ENCODE measurements at places on chromosomes 11 and 22.
A peak's percentile ranks its signal among the peaks of the same experiment; 100 is the strongest.

DNA sequence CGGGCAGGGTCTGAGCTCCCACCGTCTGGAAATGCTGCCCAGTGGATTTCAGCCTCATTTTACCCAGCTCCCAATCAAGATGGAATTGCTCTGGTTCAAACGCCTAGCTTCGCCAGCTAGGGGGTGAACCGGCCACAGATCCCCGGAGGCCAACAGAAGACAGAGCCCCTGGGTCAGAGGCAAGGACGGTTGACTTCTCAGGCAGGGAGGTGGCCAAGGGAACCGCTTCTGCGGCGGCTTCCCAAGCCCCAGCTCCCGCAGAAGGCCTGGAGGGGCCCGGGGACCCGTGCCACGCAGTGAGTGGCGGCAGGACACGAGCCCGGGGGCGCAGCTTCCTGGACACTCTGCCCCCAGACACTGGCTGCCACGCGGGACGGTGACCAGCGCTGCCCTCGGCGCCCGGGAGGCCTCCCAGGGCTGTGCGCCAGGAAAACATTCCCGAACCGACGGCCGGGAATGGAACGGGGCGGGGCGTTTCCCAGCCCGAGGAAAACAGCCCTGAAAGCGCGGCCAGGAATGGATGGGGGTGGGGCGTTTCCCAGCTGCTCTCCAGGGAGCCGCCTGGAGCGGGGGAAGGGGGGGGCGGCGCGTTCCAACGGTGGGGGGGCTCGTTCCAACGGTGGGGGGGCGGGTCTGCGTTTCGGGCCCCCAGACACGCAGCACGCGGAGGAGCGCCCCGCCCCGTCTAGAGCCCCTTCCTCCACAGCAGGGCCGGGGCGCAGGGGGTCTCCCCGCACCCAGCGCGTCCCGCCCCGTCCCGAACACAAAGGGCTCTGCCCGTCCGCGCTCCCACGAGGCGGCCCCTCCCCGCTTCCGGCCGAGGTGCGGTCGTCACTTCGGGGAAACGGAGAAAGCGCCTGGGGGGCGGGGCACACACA, 13.5 kb upstream of the B4GALNT4 start:
- H3K4me3 ChIP-seq, result peak overlapping the region; percentile 71
- H3K36me3 ChIP-seq, result no peaks in the 10 kb centered on the region
- no peaks in the 10 kb centered on the region for H3K27me3 ChIP-seq
- H3K27ac ChIP-seq, result peak overlapping the region; percentile 95
- peaks cover 64% of the 10 kb centered on the region for H3K4me1 ChIP-seq

GRCh38 chr11:119816660-119817059, 87.7 kb upstream of the NECTIN1 start:
- H3K36me3 ChIP-seq, result no peaks in the 10 kb centered on the region
- H3K4me3 ChIP-seq, result no peak overlapping the region
- H3K27me3 ChIP-seq, result peaks cover 13% of the 10 kb centered on the region
- H3K27ac ChIP-seq, result no peak overlapping the region
- H3K4me1 ChIP-seq, result no peaks in the 10 kb centered on the region
- DNase-seq, result no peak

GRCh38 chr22:22995166-22995565, 75.2 kb upstream of the GNAZ start:
- no peaks in the 10 kb centered on the region for H3K4me1 ChIP-seq
- DNase-seq, result no peak
- H3K27ac ChIP-seq, result no peak overlapping the region
- no peaks in the 10 kb centered on the region for H3K36me3 ChIP-seq

GRCh38 chr11:19905280-19905853, 192.7 kb downstream of the NAV2 start:
- no peaks in the 10 kb centered on the region for H3K27me3 ChIP-seq
- no peaks in the 10 kb centered on the region for H3K36me3 ChIP-seq
- no peak for DNase-seq
- H3K4me3 ChIP-seq, result no peak overlapping the region
- H3K4me1 ChIP-seq, result no peaks in the 10 kb centered on the region
- H3K27ac ChIP-seq, result no peak overlapping the region

DNA sequence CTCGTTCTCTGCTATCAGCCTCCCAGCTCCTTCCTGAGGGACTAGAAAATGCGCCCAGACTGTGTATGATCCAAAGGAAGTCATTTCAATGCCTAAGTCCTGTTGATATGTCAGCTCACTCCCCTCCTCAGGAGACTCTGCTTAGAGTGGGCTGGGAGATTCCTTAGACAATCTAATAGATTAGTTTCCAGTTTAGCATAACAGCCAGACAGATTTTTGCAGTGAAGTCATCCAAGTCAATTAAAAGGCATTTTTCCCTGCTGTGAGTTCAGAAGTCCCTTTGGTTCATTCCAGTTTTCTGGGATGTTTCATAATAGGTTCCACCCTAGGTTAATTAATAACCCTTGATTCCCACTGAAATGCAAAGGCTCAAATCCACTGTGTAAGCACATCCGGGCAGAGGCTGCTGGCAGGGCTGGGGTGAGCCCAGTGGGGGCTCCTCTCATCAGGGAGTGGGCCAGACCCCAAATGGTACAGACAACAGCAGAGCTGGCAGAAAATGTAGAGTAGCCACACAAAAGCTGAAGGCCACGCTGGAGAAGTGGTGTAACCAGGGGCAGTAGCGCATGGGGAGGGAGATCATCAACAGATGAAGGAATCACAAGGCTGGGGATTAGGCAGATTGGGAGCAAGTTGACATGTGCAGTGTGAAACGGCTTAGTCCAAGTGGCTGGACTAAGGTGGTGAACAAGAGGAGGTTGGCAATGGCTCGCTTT, 90.6 kb downstream of the SYN3 start:
- DNase-seq, result no peak
- no peaks in the 10 kb centered on the region for H3K4me1 ChIP-seq
- no peak overlapping the region for H3K4me3 ChIP-seq
- no peaks in the 10 kb centered on the region for H3K36me3 ChIP-seq

GRCh38 chr11:35582033-35582432, 36.2 kb upstream of the FJX1 start:
- no peak overlapping the region for H3K27ac ChIP-seq
- DNase-seq, result no peak
- H3K36me3 ChIP-seq, result no peaks in the 10 kb centered on the region
- H3K4me3 ChIP-seq, result no peak overlapping the region
- H3K4me1 ChIP-seq, result no peaks in the 10 kb centered on the region

GRCh38 chr22:29268511-29269229, 602 bp downstream of the EWSR1 start:
- no peak for DNase-seq
- H3K36me3 ChIP-seq, result peaks cover 11% of the 10 kb centered on the region
- H3K4me3 ChIP-seq, result peak overlapping the region; percentile 92
- H3K27me3 ChIP-seq, result no peaks in the 10 kb centered on the region
- peaks cover 38% of the 10 kb centered on the region for H3K4me1 ChIP-seq

DNA sequence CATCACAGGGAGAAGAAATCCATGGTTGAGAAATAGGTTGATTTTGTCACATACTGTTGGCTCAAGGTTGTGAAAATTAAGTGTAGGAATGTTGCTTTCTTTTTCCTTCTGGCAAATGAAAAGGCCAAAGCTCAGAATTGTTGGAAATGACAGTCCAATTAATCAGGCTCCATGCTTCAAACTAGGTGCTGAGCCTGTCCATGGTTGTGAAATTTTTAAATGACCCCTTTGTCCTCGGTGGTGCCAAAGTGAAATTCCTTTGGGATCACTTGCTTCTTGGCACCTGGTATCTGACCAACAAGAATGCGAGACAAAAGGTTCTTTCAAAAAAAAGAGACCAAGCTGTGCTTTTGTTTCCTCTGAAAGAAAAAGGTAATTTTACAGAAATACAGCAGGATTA, 451.9 kb downstream of the ETS1 start:
- no peak for DNase-seq
- H3K4me1 ChIP-seq, result no peaks in the 10 kb centered on the region
- no peaks in the 10 kb centered on the region for H3K27me3 ChIP-seq
- no peak overlapping the region for H3K4me3 ChIP-seq
- H3K27ac ChIP-seq, result no peak overlapping the region
- H3K36me3 ChIP-seq, result no peaks in the 10 kb centered on the region

GRCh38 chr22:41885116-41885515, 29.8 kb downstream of the SHISA8 start:
- H3K36me3 ChIP-seq, result peaks cover 26% of the 10 kb centered on the region
- H3K4me3 ChIP-seq, result no peak overlapping the region
- H3K27ac ChIP-seq, result no peak overlapping the region
- H3K4me1 ChIP-seq, result no peaks in the 10 kb centered on the region
- no peak for DNase-seq
- H3K27me3 ChIP-seq, result no peaks in the 10 kb centered on the region

GRCh38 chr22:22578702-22579424, 19.8 kb upstream of the PRAME start:
- no peaks in the 10 kb centered on the region for H3K36me3 ChIP-seq
- H3K27ac ChIP-seq, result no peak overlapping the region
- no peak overlapping the region for H3K4me3 ChIP-seq
- H3K27me3 ChIP-seq, result peaks cover 13% of the 10 kb centered on the region
- no peak for DNase-seq

GRCh38 chr11:86606836-86607481, 65.5 kb downstream of the ME3 start:
- H3K27me3 ChIP-seq, result no peaks in the 10 kb centered on the region
- H3K36me3 ChIP-seq, result no peaks in the 10 kb centered on the region
- H3K4me3 ChIP-seq, result no peak overlapping the region
- DNase-seq, result no peak

- no peak for DNase-seq
- H3K4me3 ChIP-seq, result no peak overlapping the region
- H3K36me3 ChIP-seq, result no peaks in the 10 kb centered on the region
- no peak overlapping the region for H3K27ac ChIP-seq
- peaks cover 3% of the 10 kb centered on the region for H3K27me3 ChIP-seq
Measured at GRCh38 chr11:44859528-44859925, 91.2 kb downstream of the TP53I11 start.

- H3K4me3 ChIP-seq, result no peak overlapping the region
- peaks cover 10% of the 10 kb centered on the region for H3K36me3 ChIP-seq
- H3K27ac ChIP-seq, result no peak overlapping the region
- H3K27me3 ChIP-seq, result peaks cover 4% of the 10 kb centered on the region
- no peak for DNase-seq
- H3K4me1 ChIP-seq, result no peaks in the 10 kb centered on the region
Measured at GRCh38 chr11:61844909-61845565, 16.9 kb downstream of the FADS2 start.

- H3K27ac ChIP-seq, result no peak overlapping the region
- peaks cover 9% of the 10 kb centered on the region for H3K4me1 ChIP-seq
- no peak overlapping the region for H3K4me3 ChIP-seq
- H3K27me3 ChIP-seq, result no peaks in the 10 kb centered on the region
- no peak for DNase-seq
Measured at GRCh38 chr11:4085575-4085974, 9.0 kb upstream of the RRM1 start.

- no peak overlapping the region for H3K4me3 ChIP-seq
- no peaks in the 10 kb centered on the region for H3K27me3 ChIP-seq
- DNase-seq, result no peak
- no peaks in the 10 kb centered on the region for H3K36me3 ChIP-seq
- H3K27ac ChIP-seq, result no peak overlapping the region
- H3K4me1 ChIP-seq, result no peaks in the 10 kb centered on the region
Measured at GRCh38 chr22:44385296-44385610, 72.5 kb upstream of the SHISAL1 start.

DNA sequence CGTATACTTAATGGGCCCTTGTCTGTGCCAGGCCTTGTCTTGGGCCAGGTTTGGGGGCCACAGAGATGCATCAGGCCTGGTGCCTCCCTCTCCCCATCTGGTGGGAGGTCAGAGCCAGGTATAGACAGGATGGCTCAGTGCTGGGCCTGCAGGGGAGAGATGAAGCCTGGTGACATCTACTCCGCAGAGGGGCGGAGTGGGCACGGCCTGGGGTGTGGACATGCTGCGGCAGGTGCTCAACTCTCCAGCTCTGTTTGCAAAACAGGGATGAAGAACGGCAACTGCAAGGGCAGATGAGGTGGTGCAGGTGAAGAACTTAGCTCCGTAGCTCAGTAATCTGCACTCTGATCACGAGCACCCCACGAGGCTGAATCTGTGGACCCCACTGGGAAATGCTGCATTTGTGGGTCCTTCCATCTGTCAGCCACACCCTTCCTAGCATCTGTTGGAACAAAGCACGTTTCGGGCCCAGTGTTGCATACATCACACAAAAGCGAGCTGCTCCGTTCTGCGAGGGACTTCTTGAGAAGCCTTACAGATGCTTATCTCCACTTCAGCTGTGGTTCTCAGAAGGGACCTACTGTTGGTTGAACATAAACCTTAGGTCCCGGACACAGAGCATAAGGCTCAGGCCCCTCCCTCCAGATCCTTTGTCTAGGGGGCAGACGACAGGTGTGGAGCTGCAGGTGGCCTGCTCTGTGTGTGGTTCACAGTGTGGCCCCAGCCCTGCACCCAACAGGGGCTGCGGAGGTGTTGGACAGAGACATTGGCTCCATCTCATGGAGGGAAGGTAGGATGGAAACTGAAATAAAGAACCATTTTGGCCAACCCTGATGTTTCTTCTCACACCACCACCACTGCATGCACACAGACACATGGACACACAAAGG, 78.3 kb downstream of the LRRC32 start:
- H3K27me3 ChIP-seq, result peaks cover 18% of the 10 kb centered on the region
- no peak for DNase-seq
- H3K4me1 ChIP-seq, result no peaks in the 10 kb centered on the region
- H3K36me3 ChIP-seq, result no peaks in the 10 kb centered on the region

- no peaks in the 10 kb centered on the region for H3K36me3 ChIP-seq
- no peak overlapping the region for H3K27ac ChIP-seq
Measured at GRCh38 chr11:120676991-120677390, 165.4 kb downstream of the GRIK4 start.

DNA sequence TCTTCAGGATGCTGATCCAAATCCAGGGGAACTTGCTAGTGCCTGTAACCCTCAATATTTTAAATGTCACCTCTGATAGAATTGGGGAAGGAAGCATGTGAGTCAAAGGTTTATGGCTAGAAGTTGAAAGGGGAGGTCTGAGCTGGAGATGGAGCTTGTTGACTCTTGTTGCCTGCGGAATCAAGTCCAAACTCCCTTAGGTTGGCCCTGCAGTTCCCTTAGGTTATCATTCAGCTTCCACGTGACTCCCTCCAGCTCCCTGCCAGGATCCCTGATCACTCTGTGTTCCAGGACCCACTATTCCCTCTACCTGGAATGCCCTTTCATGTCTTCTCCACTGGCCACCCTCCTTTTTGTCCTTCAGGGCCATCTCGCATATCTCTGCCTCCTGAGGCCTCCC, 26.2 kb upstream of the LIPT2 start:
- H3K27ac ChIP-seq, result no peak overlapping the region
- H3K27me3 ChIP-seq, result no peaks in the 10 kb centered on the region
- no peak for DNase-seq
- H3K36me3 ChIP-seq, result no peaks in the 10 kb centered on the region
- H3K4me3 ChIP-seq, result no peak overlapping the region

DNA sequence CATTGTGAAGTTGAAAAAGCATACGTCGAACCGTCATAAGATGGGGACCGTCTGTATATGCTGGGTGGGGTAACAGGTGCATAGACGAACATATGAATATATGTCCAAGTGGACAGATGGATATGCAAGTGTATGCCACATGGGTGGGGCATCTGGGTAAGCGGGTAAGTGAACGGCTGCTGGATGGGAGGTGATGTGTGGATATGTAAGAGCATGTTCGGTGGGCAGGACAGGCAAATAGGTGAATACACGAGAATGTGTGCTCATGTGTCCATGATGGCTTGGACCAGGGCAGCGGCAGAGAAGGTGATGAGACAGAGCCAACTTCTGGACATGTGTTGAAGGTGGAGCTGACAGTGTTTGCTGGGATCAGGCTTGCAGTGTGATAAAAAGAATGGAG, 12.0 kb downstream of the IFITM10 start:
- no peak overlapping the region for H3K4me3 ChIP-seq
- H3K27ac ChIP-seq, result no peak overlapping the region
- H3K4me1 ChIP-seq, result peaks cover 2% of the 10 kb centered on the region
- H3K36me3 ChIP-seq, result no peaks in the 10 kb centered on the region

- no peak overlapping the region for H3K27ac ChIP-seq
- DNase-seq, result no peak
- H3K27me3 ChIP-seq, result no peaks in the 10 kb centered on the region
- no peaks in the 10 kb centered on the region for H3K36me3 ChIP-seq
- no peaks in the 10 kb centered on the region for H3K4me1 ChIP-seq
Measured at GRCh38 chr11:78050964-78051831, 12.5 kb upstream of the THRSP start.

Data from T-cell (primary cell).